Gastroesophageal sphincter (tissue), 4 donors: ENCODE measurements at places on chromosomes 4 and X.

GRCh38 chrX:7024850-7025249 is 122.7 kb upstream of the STS start:
- no peak for ATAC-seq

GRCh38 chr4:37967736-37968135 is 7.5 kb downstream of the PTTG2 start:
- no peak for ATAC-seq

GRCh38 chr4:27412613-27413012 is 552.0 kb downstream of the STIM2 start:
- no peak for ATAC-seq

GRCh38 chr4:77599378-77599777 is 6.2 kb upstream of the CXCL13 start:
- no peak for ATAC-seq

GRCh38 chrX:96314985-96315384 is 369.7 kb upstream of the DIAPH2 start:
- ATAC-seq = no peak

DNA sequence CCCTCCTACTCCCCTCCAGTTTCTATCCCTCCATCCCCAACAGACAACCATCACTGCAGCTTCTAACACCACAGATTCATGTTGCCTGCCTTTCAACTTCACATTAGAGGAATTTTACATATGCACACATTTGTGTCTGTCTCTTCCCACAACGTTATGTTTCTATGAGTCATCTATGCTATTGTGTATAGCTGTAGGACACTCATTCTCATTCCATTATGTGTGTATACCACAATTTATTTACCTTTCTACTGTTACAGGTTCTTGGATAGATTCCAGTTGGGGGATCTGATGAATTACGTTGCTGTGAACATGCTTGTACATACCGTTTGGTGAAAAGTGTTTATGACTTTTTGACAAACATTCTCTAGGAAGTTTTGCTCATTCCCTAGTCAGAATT is 58.8 kb upstream of the TRPC3 start:
- ATAC-seq = no peak

- ATAC-seq = no peak
These were observed 29.4 kb downstream of the UVSSA start for GRCh38 chr4:1376391-1376840.

DNA sequence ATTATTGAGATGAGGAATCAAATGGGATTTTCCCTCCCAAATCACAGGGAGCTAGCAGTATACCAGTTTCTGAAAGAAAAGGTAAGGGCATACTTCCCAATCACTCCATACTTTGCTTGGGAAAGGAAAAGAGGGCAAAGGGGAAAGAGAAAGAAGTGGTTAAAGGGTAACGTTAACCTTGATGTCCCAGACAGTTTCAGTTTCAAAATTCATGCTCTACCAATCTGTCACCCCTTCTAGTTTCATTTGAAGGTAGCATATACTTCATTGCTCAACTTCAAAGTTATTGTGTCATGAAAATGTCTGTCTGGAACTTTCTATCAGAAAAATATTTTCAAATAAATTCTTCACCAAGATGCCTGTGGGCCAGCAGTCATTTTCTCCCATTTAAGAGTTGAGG is 16.0 kb downstream of the TNMD start:
- ATAC-seq = no peak

DNA sequence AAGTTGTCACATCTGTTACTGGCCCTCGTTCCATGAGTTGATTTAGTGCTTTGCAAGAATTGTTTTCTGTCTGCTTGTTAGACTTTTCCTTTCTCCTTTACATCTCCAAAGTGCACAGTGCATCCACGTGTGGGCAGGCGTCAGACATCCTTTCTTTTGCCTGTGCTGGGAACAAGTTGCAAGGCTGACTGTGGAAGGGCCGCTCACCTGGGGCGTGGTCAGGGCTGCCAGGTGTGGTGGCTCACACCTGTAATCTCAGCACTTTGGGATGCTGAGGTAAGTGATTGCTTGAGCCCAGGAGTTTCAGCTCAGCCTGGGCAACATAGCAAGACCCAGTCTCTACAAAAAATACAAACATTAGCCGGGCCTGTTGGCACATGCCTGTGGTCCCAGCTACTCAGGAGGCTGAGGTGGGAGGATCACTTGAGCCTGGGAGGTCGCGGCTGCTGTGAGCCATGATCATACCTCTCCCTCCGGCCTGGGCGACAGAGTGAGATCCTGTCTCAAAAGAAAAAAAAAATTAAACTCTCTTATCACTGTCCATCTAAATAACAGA is 46.2 kb downstream of the RGS12 start:
- ATAC-seq = no peak

DNA sequence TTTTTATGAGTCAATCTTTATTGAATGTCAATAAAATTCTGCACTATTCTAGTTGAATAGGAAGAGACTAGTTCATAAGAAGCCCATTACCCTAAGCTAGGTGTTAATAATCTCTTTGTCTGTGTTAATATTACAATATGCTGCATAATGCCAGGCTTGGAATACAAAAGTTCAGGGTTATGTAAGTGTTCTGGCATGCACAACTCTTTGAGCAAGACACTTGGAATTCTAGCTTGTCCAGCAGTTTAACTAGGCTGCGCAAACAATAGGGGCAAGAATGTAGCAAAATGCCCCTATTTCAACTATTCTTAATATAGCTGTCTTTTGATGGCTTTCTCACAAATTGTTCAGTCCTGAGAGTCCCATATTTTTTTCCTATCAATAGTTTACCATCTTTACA is 31.3 kb upstream of the ETNPPL start:
- no peak for ATAC-seq

GRCh38 chr4:32010221-32010620 is 1290.1 kb downstream of the PCDH7 start:
- no peak for ATAC-seq

- no peak for ATAC-seq
These were observed 270.9 kb downstream of the SPRY1 start for GRCh38 chr4:123667496-123667895.

DNA sequence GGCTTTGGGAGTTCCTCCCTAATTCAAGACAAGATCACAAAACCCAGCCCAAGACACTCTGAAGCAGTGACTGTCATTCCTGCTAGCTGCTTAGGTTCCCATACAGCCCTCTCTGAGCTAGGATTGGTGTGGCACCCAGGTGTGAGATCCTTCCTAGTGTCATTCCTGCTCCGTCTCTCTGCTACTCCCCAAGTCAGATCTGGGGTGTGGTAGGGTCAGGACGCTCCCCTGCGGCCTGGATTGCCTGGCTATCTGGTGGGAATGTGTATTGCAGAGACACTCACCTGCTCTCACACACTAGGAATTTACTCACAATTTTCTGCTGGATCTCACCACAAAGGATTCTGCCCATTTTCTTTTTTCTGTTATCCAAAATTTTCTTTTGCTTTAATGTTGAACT is 560.8 kb upstream of the ATOH1 start:
- peak; percentile 31 for ATAC-seq

- no peak for ATAC-seq
These were observed 186.0 kb upstream of the FAM241A start for GRCh38 chr4:111959222-111959621.

- no peak for ATAC-seq
These were observed 5.4 kb upstream of the CXCR3 start for GRCh38 chrX:71623714-71624113.

DNA sequence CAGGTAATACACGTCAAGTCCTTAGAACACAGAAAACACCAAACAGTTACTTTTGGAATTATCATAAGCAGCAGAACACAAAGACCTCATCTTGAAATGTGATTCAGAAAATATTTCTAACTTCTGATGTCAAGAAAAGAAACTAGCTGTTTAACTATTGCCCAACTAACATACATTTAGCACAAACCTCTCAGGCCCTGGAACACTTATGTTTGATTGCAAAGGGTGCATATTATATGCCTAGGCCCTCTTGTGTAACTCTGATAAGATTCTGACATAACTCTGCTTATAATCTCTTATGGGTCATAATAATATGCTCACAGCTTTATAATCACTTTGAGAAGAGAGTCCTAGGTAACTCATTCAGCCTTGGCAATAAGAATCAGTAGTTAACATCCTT is 62.6 kb downstream of the TBC1D9 start:
- ATAC-seq = no peak

DNA sequence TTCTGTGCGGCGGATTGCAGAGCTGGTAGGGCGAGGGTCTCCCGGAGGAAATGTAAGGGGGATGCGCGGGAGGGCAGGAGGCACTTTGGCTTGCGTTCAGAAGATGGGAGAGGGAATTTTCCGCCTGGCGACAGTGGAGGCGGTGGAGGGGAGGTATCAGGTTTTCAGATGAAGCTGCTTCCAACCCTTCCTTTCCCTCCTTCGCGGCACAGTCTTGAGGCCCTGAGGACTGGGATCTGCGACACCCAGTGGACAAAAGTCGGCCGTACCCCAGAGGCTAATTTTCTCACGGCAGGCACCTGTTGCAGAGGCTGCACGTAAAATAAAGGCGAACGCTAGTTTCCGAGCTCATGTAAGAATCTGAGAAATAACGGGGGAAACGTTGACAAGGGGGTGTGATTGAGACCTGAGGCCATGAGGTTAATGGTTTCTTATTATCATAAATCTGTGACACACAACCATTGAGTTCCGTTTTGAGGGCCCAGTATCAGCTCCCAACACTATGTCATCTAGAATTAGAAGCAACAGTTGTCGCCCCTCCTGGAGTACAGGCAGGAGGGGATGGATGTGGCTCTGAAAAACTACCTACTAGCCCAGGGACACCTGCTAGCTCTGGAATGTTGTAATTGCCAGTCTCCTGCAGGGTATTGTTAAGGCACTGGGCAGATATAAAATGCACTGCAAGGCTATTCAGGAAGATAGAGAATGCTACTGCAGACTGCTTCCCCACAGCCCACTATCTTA is 1.1 kb downstream of the ZCCHC18 start:
- peak; percentile 48 for ATAC-seq

DNA sequence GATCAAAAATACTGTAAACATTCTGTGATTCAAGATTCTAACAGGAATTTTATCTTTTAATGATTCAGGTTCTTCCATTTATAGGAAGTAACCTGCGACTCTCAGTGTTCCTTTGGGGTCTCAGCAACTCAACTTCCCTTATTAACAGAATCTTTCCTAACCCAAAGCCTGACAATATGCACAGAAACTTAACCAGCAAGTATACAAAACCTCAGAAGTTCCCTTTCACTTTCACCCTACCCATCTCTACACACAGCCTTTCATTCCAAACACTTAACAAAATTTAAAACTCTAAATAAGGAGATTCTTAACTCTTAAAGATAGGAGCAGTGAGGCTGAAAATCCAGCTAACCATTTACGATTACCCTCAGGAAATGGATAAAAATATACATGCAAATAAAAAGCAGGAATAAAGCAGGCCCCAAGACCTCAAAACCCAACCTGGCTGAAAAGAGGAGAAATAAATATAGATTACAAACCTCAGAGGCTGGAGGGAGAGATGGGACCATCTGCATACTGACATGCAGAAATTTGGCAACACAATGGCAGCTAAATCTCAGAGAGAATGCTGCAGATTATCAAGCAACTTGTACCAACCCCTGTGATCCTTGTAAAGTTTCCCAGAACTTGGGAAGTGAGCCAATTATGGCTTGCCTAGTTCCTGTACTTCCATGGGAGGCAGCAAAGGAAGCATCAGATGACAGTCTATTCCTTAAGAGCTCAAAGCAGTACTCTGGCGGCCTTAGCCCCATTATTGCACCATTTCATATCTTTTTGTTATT is 101.0 kb downstream of the ATP11C start:
- ATAC-seq = no peak

DNA sequence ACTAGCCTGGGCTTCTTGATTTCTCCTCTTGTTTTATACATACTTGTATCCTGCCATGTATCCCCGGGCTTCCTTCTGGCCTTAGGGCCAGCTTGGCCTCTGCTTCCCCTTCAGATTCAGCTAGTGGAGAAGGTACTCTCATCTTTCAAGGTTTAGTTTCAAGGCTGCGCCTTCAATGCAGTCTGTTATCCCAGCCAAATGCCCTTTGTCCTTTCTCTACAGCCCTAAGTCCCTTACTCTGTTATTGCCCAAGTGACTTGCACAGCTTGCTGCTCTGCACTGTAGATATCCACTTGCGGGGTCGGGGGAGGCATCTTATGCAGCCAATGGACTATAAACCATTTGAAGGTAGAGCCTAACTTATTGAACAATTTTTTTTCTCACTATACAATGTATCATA is 357.5 kb downstream of the PPP1R2C start:
- ATAC-seq = no peak

DNA sequence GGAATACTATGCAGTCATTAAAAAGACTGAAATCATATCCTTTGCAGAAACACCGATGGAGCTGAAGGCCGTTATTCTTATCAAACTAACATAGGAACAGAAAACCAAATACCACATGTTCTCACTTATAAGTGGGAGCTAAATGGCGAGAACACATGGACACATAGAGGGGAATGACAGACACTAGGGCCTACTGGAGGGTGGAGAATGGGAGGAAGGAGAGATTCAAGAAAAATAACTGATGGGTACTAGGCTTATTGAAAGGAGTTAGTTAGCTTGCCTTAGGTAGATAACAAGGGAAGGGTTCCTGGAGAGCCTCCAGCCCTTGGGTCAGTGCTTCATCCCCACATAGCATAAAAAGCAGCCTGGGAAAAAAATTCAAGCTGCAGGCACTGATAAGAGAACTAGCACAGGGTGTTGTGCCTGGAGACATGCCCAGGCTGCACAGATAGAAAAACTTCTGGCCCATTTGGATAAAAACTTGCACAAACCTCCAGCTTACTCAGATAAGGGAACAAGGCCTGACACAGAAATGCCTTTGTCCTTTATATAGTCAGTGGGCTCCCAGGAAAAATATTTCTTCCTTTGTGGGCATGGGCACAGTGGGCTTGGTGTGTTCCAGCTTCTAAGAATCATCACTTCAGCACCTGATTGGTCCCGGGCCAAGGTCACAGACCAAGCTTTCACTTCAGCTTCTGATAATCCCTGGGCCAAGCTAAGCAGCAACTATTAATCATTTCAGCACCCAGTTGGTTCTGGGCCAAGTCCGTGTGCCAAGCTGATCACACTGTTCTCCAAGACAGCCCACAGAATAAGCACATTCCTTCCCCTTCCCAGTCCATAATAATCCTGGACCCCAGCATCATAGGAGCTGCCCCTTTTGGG is 23.1 kb upstream of the PWWP3B start:
- ATAC-seq = no peak

GRCh38 chr4:35516102-35516501 is 728.2 kb downstream of the ARAP2 start:
- ATAC-seq = no peak

- ATAC-seq = no peak
These were observed 14.8 kb downstream of the HTRA3 start for GRCh38 chr4:8284391-8284790.
